Stimulated activated naive CD4-positive, alpha-beta T cell treated with Interleukin-2 at 50 U/mL for 16 hours (primary cell): ENCODE measurements at places on chromosomes 2 and 18.

DNA sequence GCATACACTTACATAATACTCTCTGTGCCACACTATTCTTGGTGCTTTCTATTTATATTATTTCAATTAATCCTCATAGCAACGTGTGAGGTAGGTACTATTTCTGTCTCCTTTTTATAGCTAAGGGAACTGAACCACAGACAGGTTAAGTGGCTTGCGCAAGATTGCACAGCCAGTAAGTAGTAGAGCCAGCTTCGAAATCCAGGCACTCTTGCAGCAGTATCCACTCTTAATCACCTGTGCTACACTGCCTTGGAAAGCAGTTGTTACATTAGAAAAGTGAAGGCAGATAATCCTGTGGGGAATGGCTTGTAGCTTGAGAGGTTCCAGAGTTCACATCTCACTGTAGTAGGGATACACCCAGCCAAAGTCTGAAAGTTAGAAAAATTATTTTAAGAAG lies 198.3 kb downstream of the LDLRAD4 start:
- DNase-seq = no peak

GRCh38 chr2:65800998-65801397 lies 368.6 kb upstream of the SPRED2 start:
- no peak for DNase-seq

DNA sequence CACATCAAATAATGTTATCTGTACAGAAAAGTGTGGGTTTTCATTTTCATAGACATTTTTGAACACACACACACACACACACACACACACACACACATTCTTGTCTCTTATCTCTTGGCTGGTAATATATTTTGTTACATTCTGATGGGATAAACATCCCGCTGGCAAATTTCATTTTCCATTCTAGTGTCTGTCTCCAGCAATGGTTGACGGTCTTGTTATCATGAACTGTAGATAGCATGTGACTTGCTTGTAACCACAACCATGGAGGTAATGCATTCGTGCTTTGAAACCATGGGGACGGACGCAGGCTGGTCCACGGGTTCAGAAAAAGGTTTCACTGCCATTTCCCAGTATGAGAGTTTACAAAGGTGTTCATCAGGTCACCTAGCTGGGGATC lies 156.4 kb downstream of the PPP1R1C start:
- no peak for DNase-seq

- DNase-seq = no peak
These were observed 2.2 kb upstream of the PDIA6 start for GRCh38 chr2:10814571-10815331.

GRCh38 chr2:38533180-38533579 lies 69.5 kb downstream of the HNRNPLL start:
- DNase-seq = no peak

DNA sequence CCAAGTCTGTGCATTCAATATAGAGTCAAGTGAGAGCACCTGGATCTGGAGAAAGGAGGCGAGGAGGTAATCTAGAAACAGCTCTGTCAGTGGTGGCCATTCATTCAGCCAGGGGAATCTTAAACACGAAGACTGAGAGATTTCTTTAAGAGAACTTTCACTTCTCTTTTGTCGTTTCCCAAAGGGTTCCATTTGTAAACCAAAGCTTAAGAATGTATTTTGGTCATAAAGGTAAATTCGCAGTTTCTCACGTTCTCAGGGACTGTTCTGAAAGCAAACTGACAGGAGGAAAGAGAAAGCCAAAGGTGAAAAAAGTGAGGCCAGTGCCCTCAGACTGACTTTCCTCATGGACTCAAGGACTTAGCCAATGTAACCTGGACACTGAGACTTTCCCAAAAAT lies 513.5 kb downstream of the CMPK2 start:
- no peak for DNase-seq

DNA sequence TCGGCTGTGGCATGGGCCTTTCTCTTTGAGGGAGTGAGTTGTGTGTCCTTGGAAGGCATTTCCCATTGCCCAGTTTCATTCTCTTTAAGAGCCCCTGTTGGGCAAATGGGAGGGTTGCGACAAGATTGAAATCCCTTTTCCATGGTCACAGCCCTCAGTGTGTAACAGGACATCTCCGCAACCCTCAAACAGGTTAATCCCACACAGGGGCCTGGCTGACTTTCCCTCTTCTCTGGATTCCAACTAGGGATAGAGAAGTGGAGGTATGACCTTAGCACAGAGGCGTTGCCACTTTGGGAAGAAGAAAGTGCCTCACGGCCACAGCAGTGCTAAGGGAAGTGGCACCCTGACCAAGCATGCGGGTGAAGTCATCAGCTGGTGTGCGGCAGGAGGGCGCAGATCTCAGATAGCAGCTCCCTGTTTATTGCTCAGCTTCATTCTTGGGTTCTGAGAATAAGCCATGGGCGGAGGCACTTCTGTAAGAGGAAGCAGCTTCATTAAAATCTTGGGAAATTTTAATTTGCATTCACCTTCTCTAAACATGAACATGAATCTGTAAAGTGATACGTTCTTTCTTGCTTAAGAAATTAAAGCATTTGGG lies 256.5 kb downstream of the GBX2 start:
- no peak for DNase-seq

DNA sequence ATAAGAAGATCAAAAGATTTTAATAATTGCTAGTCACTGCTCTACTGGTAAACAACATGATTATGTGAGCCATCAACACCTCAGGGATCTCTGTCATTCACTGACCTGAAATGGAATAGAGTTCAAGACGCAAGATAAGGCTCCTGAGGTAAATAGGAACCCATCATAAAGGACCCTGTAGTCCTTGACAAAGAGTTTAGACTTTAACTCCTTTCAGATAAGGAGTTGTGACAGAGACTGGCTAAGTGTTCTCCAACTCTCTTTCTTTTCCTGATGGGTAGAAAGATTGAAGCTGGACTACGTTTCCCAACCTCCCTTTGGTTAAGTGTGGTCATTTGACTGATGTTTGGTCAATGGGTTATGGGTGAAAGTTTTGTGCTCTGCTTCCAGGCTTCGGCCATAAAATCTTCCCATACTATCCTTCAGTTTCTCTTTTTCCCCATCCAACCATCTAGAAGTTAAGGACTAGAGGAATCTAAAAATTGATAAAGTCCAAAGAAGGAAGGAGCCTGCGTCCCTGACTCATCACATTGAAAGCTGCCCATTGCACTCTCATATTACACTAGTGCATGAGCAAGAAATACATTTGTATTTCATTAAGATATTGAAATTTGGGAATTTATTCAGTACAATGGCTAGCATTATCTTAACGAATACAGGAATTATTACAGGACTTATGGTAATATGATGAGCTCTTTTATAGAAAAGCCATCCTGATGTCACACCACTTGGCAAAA lies 293.7 kb upstream of the ACVR2A start:
- DNase-seq = no peak

- no peak for DNase-seq
These were observed 192.7 kb downstream of the STK39 start for GRCh38 chr2:168054657-168055056.

- no peak for DNase-seq
These were observed 40.0 kb upstream of the NCKAP5 start for GRCh38 chr2:133608291-133608690.

DNA sequence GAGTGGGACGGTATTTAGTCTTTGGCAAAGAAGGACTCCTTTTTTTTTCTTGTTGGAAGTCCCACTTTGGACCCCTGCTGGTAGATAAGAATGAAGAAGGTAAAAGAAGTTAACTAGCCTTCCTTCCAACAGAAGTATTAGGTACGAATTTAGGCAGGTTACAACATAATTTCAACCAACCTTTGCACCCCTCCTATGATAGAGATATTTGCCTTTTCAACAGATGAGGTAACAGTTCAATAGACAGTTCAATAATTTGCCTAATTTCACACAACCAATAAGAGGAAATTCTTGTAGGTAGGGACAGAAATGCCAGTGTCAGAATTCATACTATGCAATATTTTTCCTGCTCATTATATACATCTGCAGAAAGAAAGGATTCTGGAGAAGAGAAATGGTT lies 100.8 kb downstream of the CCDC141 start:
- no peak for DNase-seq

- DNase-seq = no peak
These were observed 16.8 kb upstream of the PAX3 start for GRCh38 chr2:222315443-222316121.
